ENCODE measurements at places on chromosomes 12 and 14. TPM values are rescaled to one million over a fixed set of nuclear protein-coding genes. Genes with fewer than 3 reads are reported as not detected.

- DNase-seq: no peak
These were observed 6.5 kb upstream of the PNMA1 start for GRCh38 chr14:73720636-73721035.

DNA sequence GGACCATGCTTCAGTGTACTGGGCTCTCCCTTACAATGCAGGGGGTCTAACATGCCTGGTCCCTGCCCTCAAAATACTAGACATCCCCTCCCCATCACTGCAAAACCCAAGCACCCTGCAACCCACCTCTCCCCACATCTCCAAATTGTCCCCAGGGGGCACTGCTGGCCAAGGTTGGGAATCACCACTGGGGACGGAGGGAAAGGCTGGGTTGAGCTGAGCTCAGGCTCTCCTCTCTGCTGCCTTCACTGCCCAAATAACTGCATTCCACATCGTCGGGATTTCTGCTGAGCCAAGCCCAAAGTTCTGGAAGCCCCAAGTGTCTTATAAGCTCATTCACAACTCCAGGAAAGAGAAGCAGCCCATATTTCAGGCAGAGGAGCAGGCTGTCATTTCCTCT, 69.6 kb downstream of the NT5DC3 start:
- DNase-seq: no peak

The AKAP3 gene
- total RNA-seq: 4.3 TPM

The CHGA gene
- total RNA-seq: not detected

The TMPRSS12 gene
- total RNA-seq: not detected

DNA sequence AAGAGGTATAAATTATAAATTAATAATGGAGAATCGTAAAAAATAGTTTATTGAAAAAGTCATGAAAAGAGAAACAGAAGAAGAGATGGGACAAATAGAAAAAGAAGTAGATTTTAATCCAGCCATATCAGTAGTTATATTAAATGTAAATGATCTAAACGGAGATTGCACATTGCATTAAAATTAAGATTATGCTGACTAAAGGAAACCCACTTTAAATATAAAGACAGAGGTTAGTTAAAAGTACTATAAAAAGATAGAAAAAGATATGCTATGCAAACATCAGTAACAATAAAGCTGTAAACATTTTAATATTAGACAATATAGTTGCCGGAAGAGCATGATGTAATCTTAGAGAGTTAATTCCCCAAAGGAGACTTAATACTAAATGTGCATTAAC, 5.4 kb upstream of the MBIP start:
- DNase-seq: no peak

GRCh38 chr12:117161460-117162166, 28.7 kb downstream of the FBXO21 start:
- no peak for DNase-seq

The DLGAP5 gene
- total RNA-seq: 72.8 TPM

The PPP1R1A gene
- total RNA-seq: 0.61 TPM

GRCh38 chr12:68102163-68102562, 57.4 kb downstream of the IFNG start:
- DNase-seq: no peak

The MMAB gene
- total RNA-seq: 34.9 TPM

All from HCT116 (cell line).